ENCODE measurements at places on chromosomes 1 and 21.
A peak's percentile ranks its signal among the peaks of the same experiment; 100 is the strongest.

DNA sequence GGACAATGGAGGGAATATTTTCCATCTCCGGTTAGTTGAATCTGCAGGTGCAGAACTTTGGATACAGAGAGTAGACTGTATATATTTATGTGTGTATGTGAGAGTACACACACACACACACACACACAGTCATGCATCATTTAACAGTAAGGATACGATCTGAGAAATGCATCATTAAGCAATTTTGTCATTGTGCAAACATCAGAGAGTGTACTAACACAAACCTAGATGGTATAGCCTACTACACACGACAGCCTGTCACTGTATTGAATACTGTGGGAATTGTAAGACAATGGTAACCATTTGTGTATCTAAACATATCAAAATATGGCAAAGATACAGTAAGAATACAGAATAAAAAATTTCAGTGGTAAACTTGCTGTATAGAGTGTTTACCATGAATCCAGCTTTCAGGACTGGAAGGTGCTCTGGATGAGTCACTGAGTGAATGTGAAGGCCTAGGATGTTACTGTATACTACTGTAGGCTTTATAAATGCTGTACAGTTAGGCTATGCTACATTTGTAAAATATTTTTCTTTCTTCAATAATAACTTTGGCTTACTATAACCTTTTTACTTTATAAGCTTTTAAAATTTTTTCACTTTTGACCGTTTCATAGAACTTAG, 138.5 kb downstream of the ZZZ3 start:
- DNase-seq, result no peak

DNA sequence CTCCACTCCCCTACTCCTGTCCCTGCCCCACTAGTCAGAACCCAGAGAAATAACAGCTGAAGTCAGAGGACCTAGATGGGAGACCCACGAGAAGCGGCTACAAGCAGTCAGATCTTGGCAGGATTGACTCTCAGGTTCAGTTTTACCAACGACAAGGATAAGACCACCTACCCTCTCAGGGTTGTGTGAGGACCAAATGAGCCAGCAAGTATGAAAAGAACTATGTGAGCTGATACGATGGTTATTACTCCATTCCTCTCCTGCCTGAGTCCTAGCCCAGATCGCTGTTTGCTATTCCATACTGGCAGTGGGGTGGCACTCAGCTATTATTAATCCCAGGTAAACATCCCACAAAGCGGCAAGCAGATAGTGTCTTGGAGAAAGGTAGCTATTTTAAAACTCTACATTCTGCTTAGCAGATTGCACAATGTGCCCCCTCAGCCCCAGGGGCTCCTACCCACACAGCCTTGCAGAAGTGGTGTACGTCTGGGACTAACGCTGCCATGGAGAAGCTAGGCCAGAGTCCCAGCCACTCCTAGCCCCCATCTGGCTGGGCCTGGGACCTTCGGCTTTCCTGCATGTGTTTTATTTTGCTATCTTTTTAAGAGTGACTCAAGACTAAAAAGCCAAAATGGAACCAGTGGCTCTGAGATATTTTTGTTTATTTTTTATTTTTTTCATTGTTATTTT, 58.9 kb downstream of the CD46 start:
- no peak for DNase-seq

DNA sequence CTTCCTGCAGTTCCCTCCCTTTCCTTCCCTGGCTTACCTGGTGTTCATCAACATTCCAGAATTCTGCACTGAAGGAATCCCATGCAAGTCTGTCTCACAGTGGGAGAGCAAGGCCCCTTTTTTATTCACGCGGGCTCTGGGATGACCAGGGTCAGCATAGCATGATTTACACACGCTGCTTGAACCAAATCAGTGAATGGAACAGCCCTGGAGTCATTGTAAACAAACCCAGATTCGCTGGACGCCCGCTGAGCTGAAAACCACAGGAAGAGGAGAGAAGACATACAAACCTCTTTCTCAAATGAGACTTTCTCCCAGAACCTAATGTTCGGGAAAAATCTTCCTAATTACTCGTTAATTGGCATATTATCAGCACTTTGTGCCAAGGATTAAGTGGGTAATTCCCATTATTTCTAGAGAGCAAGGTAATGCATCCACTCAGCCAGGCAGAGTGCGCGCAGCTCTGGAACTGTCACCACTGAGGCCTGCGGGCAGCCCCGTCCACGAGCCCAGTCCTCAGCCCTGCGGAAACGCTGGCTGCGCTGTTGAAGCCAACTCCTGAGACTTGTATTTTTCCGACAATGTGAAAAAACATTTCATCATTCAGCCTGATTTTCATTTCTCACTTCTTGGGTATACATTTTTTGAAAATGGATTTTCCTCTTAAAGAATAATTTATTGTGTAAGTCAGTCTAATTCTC, 140.0 kb downstream of the ETS2 start:
- DNase-seq, result no peak

- no peak for DNase-seq
Observed at GRCh38 chr1:7149080-7149838, 364.0 kb downstream of the CAMTA1 start.

- DNase-seq, result no peak
Observed at GRCh38 chr1:25671929-25672328, 55.3 kb downstream of the MAN1C1 start.

DNA sequence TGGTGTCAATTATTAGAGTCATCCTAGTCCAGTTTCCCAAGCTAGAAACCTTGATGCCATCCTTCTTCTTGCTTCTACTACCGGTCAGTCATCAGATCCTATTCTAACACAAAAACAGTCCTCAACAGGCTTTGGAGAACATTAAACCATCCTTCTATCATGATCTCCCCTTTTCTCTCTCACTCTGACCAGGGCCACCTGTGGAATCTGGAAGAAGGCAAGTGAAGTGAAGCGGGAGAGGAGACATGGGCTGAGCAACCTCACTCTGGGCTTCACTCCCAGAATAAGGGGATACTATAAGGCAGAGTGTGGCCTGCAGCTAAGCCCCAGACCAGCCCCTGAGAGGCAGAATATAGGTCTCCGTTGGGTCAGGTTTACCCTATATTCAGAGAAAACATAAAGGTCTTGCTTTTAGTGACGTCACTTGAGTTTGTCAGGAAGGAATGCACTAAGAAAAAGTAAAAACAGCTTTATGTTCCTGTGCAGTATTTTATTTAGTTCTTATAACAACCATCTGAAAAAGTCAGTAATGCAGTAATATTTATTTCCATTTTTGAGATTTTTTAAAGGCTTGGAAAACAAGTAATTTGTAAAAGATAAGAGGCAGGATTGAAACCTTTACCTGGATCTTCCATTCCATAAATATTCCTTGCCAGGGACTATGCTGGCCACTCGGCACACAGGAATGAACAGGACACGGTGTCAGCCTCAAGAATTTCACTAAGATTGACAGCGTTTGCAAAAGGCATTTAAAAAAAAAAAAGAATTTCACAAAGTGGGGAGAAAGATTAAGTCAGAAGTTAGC, 61.3 kb downstream of the NFASC start:
- no peak for DNase-seq

GRCh38 chr1:43276673-43277072, 6.9 kb downstream of the TMEM125 start:
- DNase-seq, result no peak

DNA sequence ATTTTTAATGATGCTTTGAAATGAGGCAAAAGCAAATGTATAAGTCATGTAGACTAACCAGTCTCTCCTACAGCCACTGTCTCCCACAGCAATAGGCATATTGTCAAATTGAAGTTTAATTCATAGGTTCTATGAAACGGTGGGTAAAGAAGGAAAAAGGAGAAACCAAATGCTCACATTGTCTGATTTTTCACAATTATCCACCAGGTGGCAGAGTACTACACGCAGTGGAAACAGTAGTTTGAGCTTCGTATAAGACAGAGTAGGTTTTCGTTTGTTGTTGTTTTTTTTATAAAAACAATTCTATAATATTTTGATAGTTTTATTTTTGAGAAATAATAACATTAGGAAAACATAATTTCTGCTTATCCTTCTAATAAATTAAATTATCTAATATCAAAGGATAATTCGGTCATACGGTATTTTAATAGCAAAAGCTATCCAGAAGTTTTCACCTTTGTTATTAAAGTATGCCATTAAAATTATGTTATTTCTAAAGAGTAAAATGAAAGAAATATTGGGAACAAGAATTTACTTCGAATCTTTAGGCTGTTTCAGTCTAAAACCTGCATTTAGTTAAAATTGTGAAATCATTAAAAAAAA, 39.1 kb downstream of the TYW3 start:
- DNase-seq, result peak; percentile 56

DNA sequence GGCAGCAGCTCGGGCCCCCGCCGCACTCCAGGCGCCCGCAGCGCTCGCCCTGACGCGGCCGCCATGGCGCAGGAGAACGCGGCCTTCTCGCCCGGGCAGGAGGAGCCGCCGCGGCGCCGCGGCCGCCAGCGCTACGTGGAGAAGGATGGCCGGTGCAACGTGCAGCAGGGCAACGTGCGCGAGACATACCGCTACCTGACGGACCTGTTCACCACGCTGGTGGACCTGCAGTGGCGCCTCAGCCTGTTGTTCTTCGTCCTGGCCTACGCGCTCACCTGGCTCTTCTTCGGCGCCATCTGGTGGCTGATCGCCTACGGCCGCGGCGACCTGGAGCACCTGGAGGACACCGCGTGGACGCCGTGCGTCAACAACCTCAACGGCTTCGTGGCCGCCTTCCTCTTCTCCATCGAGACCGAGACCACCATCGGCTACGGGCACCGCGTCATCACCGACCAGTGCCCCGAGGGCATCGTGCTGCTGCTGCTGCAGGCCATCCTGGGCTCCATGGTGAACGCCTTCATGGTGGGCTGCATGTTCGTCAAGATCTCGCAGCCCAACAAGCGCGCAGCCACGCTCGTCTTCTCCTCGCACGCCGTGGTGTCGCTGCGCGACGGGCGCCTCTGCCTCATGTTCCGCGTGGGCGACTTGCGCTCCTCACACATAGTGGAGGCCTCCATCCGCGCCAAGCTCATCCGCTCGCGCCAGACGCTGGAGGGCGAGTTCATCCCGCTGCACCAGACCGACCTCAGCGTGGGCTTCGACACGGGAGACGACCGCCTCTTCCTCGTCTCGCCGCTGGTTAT, 2.8 kb downstream of the KCNJ9 start:
- peak; percentile 54 for DNase-seq

GRCh38 chr1:97999320-97999719, 78.5 kb upstream of the DPYD start:
- no peak for DNase-seq

- no peak for DNase-seq
Observed at GRCh38 chr1:99613716-99614115, 32.2 kb upstream of the PALMD start.

DNA sequence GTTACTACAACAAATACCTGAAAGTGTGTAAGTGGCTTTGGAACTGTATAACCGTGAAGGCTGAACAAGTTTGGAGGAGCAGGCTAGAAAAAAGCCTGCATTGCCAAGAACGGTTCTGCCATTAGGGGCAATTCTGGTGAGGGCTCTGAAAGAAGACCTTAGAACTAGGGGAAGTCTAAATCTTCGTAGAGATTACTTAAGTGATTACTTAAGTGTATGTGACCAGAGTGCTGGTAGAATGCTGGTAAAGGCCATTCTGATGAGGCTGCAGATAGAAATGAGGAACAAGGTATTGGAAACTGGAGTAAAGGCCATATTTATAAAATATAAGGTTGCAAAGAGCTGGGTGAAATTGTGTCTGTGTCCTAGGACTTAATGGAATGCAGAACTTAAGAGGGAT, 158.0 kb downstream of the CLIC6 start:
- no peak for DNase-seq

- DNase-seq, result no peak
Observed at GRCh38 chr1:205772607-205773032, 2.7 kb downstream of the RAB29 start.

- DNase-seq, result peak; percentile 100
Observed at GRCh38 chr1:151716771-151717631, at the start of gene CELF3. CELF3 (minus strand) TSS chr1:151716803; CDS start chr1:151716020, 783 bp downstream.

- DNase-seq, result peak; percentile 25
Observed at GRCh38 chr1:51578383-51579109, 38.3 kb upstream of the OSBPL9 start.

GRCh38 chr1:14661222-14661621, 62.7 kb downstream of the KAZN start:
- no peak for DNase-seq

DNA sequence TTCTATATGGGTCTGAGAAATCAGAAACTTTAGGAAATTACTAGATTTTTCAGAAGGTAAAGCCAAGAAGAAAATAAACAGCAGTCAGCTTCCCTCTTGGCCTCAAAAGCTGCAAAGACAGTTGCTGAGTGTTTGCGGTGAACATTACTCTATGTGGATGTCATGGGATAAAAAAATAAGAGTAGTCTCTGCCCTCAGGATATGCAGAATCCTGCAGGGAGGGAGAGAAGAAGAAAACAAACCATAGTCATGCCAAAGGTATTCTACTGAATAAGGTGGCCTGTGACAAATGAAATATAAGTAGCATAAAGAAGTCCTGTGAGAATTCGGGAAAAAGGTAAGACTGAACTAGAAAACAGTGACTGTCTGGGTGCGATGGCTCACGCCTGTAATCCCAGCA, 19.0 kb downstream of the YARS1 start:
- DNase-seq, result no peak

DNA sequence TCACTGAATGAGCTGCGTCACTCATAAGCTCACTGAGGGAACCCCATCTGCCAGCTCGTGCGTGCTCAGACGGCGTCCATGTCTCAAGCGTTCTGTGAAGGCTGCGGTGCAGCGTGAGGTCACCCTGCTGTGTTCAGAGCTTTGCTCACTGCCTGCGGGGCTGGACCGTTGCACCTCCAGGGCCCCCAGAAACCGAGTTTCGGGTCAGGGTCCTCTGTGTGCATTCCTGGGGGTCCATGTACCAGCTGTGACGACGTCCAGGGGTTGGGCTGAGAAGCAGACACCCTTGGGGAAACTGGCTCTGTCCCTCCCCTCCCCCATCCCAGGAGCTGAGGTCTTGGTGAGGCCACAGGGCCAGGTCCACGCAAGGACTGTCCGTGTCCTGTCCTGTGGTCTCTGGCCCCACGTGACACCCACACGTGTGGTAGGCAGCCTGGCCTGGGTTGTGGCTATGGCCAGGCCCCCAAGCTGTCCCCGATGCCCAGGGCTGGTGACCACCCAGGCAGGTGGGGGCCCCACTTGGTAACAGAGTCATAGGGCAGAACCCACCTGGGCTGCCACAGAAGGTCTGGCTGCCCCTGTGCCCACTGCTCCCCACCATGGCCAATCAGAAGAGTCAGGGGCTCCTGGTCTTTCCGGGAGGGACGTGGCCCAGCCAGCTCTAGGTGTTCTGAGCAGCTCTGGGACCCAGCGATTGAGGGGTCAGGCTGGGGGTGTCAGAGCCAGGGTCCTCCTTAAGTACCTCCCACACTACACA, 24.4 kb downstream of the FTCD start:
- no peak for DNase-seq

GRCh38 chr1:198201956-198202784, 45.4 kb downstream of the NEK7 start:
- no peak for DNase-seq

GRCh38 chr21:19603011-19603593, 1199.5 kb upstream of the TMPRSS15 start:
- peak; percentile 63 for DNase-seq

DNA sequence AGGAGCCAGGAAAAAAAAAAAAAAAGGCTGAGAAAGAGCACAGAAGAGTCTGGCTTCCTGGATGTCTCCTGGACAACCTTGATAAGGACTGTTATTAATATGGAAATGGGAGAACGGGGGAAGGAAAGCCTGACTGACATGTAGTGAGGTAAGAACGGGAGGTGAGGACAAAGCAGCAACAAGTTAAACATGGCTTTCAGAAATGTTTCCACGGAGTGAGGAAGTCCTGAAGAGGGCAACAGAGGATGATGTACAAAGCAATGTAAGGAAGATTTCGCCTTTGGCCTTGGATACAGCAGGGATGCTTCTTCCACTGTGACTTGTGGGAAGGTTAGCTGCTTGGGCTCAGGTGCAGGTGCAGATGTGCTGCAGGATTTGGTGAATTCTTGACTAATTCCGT, 11.9 kb upstream of the NIBAN1 start:
- peak; percentile 10 for DNase-seq

GRCh38 chr21:36437745-36438128, 42.2 kb downstream of the CLDN14 start:
- no peak for DNase-seq

Measured in SK-N-DZ (cell line).